Karpas-422 (cell line): ENCODE measurements at places on chromosomes 3 and 15. TPM values are rescaled to one million over a fixed set of nuclear protein-coding genes. Genes with fewer than 3 reads are reported as not detected.

PLXND1 gene
- total RNA-seq, result 0.52 TPM in 1 of 2 replicates, not detected in the other

THAP10 gene
- total RNA-seq, result not detected in 2 replicates

TP53BP1 gene
- total RNA-seq, result 62.7 and 82.3 TPM in 2 replicates

LRRC34 gene
- total RNA-seq, result 10.0 and 11.8 TPM in 2 replicates

CNTN4 gene
- total RNA-seq, result 0.18 and 0.19 TPM in 2 replicates

KNL1 gene
- 17.4 and 25.8 TPM in 2 replicates for total RNA-seq

UNC13C gene
- total RNA-seq, result not detected in 2 replicates

CISH gene
- not detected in 2 replicates for total RNA-seq

KY gene
- not detected in 2 replicates for total RNA-seq

CIDEC gene
- total RNA-seq, result not detected in 2 replicates

ERICH6 gene
- 0.22 TPM in 1 of 2 replicates, not detected in the other for total RNA-seq

RAB43 gene
- 0.72 TPM in 1 of 2 replicates, not detected in the other for total RNA-seq

SLC51A gene
- total RNA-seq, result not detected in 2 replicates

SLC33A1 gene
- total RNA-seq, result 29.4 and 54.6 TPM in 2 replicates

BCL2A1 gene
- total RNA-seq, result 1.4 TPM in 1 of 2 replicates, not detected in the other

GRAMD2A gene
- total RNA-seq, result not detected in 2 replicates

CFAP100 gene
- total RNA-seq, result not detected in 2 replicates

UCN2 gene
- not detected in 2 replicates for total RNA-seq

ZMAT3 gene
- total RNA-seq, result 4.1 and 11.9 TPM in 2 replicates

MST1R gene
- total RNA-seq, result not detected in 2 replicates

CLRN1 gene
- not detected in 2 replicates for total RNA-seq

ISLR gene
- not detected in 2 replicates for total RNA-seq

CSPG4 gene
- 0.11 TPM in 1 of 2 replicates, not detected in the other for total RNA-seq

CFAP44 gene
- 15.3 and 17.4 TPM in 2 replicates for total RNA-seq

AP2M1 gene
- total RNA-seq, result 212 and 265 TPM in 2 replicates

CCK gene
- not detected in 2 replicates for total RNA-seq

CAND2 gene
- 13.0 and 21.6 TPM in 2 replicates for total RNA-seq

SLCO2A1 gene
- total RNA-seq, result not detected in 2 replicates

ZIC4 gene
- total RNA-seq, result not detected in 2 replicates

GOLGA6A gene
- total RNA-seq, result not detected in 2 replicates

TRIM42 gene
- total RNA-seq, result not detected in 2 replicates

FBXO45 gene
- total RNA-seq, result 14.4 and 15.2 TPM in 2 replicates

GOLGA8J gene
- not detected in 2 replicates for total RNA-seq

SERPINI2 gene
- not detected in 2 replicates for total RNA-seq

KLHL40 gene
- not detected in 2 replicates for total RNA-seq

CADM2 gene
- not detected in 2 replicates for total RNA-seq

PLA2G4B gene
- total RNA-seq, result 2.2 and 6.1 TPM in 2 replicates
